ENCODE measurements at places on chromosomes 3 and 15.
A peak's percentile ranks its signal among the peaks of the same experiment; 100 is the strongest.

GRCh38 chr3:46955801-46956259, 20.7 kb downstream of the CCDC12 start:
- no peak for DNase-seq

GRCh38 chr15:42858999-42859789, 61.4 kb downstream of the TTBK2 start:
- DNase-seq: no peak

GRCh38 chr15:95410757-95411156, 919.7 kb upstream of the NR2F2 start:
- no peak for DNase-seq

- DNase-seq: peak; percentile 64
Observed at GRCh38 chr15:45129651-45130129, at the start of the genes DUOX1 and DUOXA1. Gene DUOX1, plus strand, starts transcription at chr15:45129994. Its CDS starts 1,973 bp downstream, at chr15:45131967. Gene DUOXA1, minus strand, starts transcription at chr15:45129879. Its CDS starts 6,865 bp downstream, at chr15:45123014.

GRCh38 chr3:151553888-151554287, 93.0 kb upstream of the IGSF10 start:
- DNase-seq: no peak

- no peak for DNase-seq
Observed at GRCh38 chr3:139521816-139522215, 17.7 kb downstream of the RBP1 start.

DNA sequence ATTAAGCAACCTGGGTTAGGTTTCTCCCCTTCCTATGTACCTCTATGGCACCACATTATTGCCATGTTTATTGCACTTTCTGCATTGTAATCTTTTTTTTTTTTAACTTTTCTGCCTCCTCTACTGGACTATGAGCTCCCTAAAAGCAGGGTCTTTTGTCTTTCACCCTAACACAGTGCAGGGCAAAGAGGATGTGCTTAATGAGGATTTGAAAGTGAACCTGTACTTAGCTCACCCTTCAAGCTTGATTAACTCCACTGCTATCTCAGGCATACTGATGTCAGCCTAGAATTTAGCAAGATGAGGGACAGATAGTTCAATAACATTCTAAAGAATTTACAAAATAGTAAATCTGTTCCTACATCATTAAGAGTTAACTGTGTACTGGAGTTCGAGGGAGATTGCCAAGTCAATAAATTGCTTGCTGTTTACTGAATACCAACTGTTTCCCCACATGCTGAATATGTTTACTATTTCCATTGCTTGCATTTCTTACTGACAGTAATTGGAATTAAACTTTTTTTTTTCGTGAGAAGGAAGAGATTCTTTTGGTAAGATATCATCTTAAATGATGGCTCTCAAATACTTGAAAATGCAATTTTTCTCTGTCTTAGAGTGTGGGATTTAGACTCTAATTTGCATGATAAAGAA, 15.7 kb upstream of the PPARG start:
- DNase-seq: no peak

- DNase-seq: no peak
Observed at GRCh38 chr3:67493808-67494207, 160.6 kb downstream of the SUCLG2 start.

GRCh38 chr3:170980399-170980798, 46.1 kb downstream of the SLC2A2 start:
- no peak for DNase-seq

DNA sequence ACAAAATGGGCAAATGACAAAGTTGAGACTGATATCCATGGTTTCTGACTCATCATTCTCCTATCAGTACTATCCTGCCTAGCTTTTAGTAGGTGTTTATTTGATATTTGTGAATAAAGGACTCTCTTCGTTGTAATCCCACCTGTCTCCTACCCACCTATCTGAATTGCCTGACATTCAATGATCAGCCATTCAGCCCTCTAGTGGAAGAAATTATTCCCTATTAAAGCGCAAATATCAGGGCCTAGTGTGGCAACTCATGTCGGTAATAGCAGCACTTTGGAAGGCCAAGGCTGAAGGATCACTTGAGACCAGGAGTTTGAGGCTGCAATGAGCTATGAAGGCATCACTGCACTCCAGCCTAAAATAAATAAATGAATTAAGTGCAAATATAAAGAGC, 195.7 kb upstream of the SETMAR start:
- DNase-seq: no peak

DNA sequence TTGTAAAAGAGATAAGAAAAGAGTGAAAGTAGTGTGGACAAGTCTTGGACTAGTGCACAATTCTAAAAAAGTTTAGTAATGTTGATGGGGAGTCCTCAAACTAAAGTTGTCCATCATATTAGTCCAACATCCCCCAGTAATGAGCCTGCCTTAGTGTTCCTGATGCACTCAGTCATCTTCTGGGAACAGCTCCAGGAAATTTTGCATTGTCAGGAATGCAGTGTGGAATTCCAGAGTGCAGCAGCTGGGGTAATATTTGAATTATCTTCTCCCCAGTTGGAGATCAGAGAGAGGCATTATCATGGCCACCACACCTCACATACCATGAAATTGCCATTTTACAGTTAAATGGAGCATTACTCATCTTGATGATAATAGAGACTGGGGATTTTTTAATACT, 528.8 kb upstream of the NAALADL2 start:
- DNase-seq: no peak

DNA sequence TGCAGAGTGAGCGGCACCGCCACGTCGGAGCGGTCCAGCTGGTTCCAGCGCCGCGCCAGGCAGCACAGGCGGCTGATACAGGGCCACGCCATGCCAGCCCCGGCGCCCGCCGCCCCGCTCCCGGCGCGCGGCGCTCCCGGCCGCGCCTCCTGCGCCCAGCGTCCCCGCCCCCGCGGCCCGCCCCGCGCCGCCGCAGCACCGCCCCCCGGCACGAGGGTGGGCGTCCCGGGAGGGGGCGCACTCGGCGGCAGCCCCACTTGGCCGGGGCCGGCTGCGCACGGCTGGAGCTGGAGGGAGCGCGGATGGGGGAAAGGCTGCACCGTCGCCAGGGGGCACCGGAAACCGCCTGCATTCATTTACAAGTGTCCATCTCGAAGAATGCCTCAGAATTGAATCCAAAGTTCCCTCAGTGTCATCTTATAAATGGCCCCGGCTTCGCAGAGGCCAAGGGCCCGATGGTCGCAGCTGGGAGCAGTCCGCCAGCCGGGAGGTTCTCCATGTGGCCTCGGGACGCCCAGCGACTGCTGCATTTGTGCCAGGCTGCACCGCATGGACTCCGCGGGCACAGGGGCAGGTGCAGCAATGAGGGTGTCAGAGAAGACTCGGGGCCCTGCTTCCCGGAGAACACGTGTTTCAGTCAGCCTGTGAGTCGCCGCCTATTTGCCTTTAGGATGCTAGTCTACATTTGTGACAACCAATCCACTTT, at the start of gene MAP6D1:
TSS of gene MAP6D1 (minus strand) at position 122 of the 706 bp plus-strand sequence. CDS start at position 92, 30 bp downstream.
- no peak for DNase-seq

DNA sequence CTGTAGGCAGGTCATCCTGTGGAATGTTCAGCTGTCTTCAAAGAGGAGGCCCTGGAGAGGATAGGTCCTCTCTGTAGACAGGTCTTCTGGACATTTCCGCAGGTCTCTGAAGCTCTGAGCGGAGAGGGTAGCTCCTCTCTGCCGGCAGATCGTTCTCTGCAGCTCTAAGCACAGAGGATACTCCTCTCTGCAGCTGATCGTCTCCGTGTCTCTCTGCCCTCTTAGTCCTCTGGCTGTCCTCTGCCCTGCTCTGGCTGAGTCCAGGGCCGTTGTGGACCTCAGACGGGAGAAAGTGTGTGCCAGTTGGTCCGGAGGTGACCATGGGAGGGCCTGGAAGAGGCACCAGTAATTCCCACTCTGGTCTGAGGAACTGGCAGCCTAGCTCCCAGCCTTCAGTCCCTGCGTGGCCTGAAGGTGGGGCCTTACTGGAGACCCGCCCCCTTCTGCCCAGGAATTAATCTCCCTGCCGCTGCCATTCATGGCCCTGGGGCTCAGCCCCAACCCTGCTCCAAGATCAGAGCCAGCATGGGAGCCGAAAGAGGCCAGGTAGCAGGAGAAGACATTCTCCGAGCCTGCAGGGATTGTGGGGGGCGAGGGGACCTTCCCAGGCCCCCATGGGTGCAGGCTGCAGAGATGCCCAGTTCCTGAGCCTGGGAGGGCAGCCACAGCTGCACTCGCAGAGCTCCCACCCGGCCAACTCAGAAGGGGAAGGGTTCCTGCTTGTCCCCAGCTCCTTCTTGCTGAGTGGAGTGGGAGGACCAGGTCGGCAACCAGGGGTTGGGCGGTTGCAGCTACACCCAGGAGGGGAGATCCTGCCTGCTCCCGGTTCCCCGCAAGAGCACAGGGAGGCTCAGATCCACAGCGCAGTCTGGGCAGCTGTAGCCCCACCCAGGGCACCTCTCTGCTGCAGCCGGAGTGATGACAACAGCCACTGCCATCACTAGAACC, 488.7 kb downstream of the RSL24D1 start:
- DNase-seq: no peak

DNA sequence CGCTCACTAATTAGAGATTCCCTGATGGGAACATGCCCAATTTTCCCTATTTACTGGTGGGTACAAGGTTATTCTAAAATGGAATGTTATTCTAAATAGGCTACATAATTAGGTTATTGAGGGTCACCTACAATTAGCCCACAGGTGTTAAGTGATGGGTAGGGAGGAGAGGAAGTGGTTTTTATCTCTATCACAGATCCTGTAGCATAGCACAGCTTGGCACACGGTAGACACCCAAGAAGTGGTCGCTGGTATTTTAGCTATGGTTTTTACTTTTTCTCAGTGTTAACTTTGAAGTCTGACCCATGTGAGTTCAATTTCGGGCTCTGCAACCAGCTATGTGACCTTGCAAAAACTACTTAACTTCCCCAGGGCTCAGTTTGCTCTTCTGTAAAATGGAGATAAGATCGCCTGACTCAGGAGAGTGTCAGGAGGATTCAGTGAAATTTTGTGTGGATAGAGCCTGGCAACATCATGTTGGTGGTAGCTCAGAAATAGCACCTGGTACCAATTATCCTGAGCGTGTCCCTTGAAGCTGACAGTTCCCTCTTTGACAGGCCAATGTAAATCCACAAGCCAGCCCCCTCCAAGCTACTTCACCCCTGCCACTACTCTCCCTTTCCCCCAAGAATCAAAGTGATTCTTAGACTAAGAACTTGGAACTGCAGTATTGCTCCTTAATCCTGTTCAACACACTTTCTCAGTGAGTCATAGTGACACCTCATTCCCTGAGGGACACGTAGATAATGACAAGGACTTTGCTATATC, 8.7 kb upstream of the LMCD1 start:
- no peak for DNase-seq

DNA sequence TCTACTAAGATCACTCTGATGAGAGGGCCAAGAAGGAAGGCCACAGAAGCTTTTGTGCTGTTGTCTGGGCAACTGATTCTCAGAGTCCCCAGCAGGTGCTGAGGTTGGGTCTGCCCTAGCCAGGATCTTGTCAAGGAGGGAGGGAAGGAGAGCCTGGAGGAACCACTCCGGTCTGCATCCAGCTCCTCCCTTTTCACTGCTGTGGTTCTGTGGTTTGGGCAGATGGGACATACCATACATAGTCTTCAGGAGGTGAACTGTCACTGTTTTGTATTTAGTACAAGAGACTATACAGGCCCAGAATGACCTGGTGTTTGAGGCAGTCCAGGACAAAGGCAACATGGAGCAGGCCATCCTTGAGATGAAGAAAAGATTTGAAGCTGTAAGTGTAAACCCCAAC, 21.9 kb downstream of the C3orf62 start:
- no peak for DNase-seq

DNA sequence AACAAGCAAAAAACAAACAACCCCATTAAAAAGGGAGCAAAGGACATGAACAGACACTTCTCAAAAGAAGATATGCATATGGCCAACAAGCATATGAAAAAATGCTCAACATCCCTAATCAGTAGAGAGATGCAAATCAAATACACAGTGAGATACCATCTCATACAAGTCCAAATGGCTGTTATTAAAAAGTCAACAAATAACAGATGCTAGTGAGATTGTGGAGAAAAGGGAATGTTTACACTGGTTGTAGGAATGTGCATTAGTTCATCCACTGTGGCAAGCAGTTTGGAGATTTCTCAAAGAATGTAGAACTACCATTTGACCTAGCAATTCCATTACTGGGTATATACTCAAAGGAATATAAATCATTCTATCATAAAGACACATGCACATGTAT, 44.5 kb downstream of the RIOX2 start:
- no peak for DNase-seq

DNA sequence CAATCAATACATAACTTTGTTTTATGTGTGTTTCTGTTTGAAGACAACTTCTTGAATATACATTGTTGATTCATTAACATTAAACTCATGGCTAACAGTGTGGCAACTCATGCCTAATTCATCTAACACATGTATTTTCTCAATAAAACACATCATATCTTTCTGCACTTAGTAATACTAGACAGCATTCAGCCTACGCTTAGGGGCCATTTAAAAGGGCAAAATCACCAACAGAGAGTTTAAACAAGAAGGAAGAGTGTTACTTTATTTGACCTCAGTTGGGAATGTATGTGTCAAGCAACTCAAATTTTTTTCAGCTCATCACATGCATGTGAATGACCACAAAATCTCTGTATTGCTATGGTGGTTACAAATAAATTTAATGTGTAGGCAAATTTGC, 128.8 kb upstream of the AADACL2 start:
- no peak for DNase-seq
